Omental fat pad (tissue), 4 donors: ENCODE measurements at places on chromosomes 7 and 10.

DNA sequence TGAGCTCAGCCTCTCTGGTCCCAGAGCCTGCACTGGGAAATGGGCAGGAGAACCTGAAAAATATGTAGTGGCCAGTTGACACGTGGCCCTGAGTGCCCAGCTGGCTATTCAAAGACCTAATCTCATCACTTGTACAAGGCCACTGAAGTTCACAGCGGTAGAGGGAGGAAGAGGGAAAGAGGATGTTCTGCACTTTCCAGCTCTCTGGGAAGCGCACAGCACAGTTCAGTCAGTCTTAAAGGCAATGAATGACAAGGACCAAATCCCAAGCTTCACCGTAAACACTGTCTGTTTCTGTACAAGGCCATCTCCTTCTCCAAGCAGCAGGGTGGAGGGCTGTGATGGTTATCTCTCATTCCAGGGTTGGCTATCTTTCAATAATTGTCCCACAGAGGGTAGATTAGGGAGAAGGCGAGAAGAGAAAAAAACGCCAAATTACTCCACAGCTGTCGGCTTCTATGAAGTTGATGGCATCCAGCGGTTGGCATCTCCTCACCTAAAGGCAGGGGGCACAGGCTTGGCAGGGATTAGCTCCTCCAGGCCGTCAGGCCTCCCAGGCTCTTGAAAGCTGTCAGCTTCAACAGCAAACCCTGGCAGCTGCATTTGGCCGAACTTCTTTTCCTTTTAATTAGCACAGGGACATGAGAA lies 10.6 kb downstream of the SFMBT2 start:
- no peak for DNase-seq

DNA sequence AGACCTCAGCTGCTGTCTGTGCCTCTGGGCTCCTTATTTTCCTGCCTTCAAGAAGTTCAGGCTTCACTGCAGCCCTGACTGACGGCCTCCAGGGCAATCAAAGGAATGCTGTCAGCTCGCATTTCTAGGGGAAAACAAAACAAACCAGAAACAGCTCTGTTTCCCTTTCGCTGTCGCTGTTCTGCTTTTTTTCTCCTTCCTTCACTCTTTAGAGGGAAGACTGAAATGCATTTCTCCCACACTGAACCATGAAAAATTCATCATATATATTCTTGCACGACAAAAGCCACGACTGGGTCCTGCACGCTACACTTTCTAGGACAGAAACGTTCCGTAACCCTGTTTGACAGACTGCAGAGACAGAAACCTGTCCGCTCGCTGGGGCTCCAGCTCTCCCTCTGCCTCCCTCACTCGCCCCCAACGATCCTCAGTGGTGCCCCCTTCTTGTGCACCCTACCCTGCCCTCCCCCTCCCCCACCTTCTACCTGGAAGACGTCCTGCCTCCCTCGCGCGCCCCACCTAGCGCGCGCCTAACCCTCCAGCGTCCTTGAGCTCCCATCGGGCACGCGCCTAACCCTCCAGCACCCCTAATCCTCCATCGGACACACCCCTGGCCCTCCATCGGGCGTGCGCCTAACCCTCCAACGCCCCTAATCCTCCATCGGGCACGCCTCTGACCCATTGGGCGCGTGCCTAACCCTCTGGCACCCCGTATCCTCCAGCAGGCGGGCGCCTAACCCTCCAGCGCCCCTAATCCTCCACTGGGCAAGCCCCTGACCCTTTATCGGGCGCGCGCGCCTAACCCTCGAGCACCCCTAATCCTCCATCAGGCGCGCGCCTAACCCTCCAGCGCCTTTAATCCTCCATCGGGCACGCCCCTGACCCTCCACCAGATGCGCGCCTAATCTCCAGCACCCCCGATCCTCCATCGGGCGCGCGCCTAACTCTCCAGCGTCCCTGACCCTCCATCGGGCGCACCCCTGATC lies 37.1 kb downstream of the SVOPL start:
- DNase-seq = no peak

- DNase-seq = no peak
These were observed 257.9 kb downstream of the GRID1 start for GRCh38 chr10:86108696-86109095.

DNA sequence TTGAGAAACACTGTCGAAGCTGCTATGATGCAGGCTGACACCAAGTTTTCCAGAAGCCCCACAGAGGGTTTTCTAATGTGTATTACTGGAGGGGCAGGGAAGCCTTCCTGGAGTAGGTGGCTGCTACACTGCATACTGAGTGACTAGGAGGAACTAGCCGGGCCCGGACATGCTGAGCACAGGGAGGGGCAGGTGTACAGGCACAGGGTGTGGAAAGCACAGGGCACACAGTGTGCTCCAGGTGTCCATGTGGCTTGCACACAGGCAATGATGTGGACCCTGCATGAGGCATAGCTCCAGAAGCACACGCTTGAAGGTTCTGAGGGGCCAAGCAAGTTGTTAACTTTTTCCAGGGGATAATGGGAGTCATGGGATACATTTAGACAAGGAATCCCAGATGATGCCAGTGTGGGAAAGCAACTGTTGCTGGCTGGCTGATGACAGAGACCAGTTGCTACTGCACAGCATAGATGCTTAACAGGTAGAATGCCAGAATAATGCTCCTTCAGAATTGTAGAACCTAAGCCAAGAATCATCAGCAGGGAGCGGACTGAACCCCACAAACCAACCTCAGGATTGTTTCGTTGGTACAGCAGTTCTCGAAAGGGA lies 14.6 kb downstream of the DHX32 start:
- no peak for DNase-seq

DNA sequence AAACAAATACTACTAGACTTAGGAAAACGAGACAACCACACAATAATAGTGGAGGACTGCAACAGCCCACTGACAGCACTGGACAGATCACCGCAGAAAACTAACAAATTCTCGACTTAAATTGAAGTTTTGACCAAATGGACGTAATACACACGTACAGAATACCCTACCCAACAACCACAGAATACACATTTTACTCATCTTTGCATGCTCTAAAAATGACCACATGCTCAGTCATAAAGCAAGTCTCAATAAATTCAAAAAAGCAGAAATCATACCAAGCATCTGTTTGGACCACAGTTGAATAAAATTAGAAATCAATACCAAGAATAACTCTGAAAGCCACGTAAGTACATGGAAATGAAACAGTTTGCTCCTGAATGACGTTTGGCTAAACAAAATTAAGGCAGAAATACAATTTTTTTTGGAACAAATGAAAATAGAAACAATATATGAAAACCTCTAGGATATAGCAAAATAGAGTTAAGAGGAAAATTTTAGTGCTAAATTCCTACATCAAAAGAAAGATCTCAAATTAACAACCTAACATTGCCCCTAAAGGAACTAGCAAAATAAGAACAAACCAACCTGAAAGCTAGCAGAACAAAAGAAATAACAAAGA lies 30.6 kb downstream of the MAPK8 start:
- no peak for DNase-seq

DNA sequence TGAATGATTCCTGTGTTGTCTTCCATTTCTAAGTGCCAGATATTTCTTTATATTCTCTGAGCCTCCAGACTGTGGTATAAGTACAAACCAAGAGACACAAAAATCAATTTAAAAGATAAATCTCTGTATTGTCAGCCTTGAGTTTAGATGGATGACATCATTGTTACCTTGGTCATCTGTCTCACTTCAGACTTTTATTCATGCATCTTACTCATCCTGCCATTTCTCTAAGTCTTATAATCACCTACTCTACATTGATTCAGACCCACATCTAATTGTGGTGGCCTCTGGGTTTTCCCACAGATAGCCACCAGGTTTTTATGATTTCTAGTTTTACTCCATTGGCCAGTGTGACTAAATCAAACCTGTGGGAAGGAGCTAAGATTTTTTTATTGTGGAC lies 26.8 kb upstream of the HDAC9 start:
- DNase-seq = no peak

GRCh38 chr7:40329601-40330153 lies 194.9 kb downstream of the SUGCT start:
- no peak for DNase-seq

GRCh38 chr7:68176974-68177373 lies 1180.3 kb downstream of the TYW1 start:
- DNase-seq = no peak

GRCh38 chr7:36131026-36131425 lies 22.0 kb upstream of the EEPD1 start:
- no peak for DNase-seq

DNA sequence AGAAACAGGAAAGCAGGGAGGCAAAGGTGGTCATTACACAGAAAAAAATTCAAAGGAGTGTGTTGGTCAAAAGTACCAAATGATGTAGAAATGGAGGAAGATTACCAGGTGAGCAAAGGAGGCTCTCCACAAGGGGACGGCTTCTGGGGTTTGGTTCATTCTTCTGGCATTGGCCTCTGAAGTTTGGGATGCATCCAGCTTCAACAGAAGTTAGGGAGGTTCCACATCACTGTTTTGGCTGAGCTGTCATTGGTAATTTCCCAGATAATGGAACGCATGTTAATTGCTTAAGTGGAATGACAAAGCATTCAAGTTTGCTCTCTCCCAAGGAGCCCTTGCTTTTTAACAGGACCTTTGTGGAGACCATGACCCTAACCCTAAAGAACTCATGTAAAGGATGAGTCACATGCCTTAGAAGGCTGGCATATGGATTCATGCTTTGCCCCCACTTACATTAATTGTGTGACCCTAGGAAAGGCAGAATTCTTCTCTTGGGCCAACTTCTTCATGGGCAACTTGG lies 398.6 kb downstream of the GPAM start:
- no peak for DNase-seq

GRCh38 chr10:46559231-46559671 lies 2.8 kb upstream of the GPRIN2 start:
- DNase-seq = no peak

GRCh38 chr10:24408365-24408764 lies 199.4 kb downstream of the KIAA1217 start:
- DNase-seq = no peak

DNA sequence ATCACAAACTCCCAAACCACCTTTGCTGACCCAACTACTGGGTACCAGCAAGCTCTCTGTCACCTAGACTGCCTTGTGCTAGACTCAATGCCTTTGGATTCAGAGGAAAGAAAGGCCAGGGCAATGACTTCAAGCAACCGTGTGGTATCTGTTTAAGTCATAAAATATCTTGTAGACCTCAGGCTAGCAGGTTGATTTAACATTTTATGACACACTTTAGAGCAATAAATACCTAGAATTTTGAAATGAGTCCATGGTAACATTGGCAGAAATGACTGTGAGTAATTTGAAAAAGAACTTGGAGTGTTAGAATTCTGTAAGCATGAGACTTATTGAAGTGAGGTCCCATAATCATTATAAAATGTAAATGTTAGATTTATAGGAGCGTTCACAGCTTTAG lies 87.2 kb downstream of the TWIST1 start:
- DNase-seq = no peak

GRCh38 chr10:15325944-15326284 lies 45.2 kb downstream of the FAM171A1 start:
- DNase-seq = no peak

- no peak for DNase-seq
These were observed 4.6 kb downstream of the GTPBP4 start for GRCh38 chr10:992871-993270.

GRCh38 chr7:158805937-158806336 lies 23.4 kb downstream of the ESYT2 start:
- DNase-seq = no peak

GRCh38 chr7:89607792-89608191 lies 546.5 kb upstream of the STEAP1 start:
- no peak for DNase-seq

GRCh38 chr7:120955577-120956149 lies 5.1 kb downstream of the ING3 start:
- no peak for DNase-seq

DNA sequence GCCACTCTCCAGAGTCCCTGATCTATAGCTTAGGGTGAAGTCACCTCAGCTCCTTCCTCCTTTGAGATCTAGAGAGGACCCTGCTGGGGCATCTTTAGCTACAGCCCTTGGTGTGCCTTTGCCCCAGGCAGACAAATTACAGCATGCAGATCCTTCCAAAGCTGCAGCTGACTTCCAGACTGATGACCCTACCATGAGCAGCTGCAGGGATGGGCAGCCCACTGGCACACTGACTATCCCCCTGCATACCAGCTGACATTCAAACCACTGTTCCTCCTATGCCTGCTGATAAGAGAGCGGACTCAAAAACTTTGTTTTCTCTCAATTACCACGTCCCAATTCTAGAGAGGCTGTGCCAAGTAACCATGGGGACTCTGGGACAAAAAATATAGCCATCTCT lies 70.6 kb downstream of the COL13A1 start:
- no peak for DNase-seq

DNA sequence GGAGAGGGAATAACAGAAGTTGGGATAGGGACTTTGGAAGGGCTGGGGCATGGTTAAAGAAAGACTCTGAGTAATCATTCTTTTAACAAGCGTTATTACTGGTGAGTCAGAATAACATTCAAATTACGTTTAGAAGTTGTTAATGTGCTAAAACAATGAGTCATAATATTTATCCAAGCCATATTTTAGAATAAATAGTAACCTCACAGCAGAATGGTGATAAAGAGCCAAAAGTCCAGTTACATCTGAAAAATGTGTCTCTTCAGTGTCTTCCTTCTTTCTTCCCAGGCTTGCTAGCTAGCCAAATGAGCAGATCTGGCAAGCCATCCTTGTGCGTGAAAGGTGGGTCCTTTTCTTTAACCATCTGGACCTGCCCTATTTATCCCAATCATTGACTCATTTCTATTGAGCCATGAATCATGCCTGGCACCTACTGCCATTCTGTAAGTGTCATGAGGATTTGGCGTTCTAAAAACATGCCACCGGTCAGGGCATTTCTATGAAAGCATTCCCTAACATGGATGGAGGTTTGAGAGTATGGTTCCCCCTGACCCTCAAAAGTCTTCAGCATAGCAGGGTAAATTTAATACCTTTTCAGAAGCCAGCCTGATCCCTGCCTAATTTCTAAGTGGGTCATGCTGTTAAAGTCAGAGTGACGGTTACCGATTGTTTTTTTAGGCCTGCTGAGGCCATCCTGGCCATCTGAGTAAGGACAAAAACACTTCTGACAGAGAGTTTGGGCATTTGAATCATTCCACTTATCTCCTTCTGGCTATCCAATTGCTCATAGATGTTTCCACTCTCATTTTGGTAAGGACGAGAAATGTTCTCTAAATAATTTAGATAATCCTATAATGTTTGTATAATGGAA lies 26.9 kb downstream of the MYPN start:
- DNase-seq = no peak

DNA sequence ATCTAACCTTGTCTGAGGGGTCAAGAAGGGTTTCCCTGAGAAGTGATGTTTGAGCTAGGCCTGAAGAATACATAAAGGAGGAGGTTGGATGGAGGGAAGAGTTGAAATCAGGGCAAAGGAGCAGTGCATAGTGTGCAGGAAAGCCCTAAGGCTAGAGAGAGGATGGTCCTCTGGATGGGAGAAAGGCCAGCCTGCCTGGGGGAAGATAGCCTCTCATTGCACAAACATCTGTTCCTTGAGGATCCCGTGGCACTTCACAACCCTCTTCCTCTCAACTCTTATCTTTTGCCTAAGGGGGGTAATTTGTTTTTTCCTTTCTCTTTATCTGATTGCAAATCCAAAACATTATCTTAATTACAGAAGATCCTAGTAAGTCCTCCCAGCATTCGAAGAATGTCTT lies 35.7 kb downstream of the STAMBPL1 start:
- DNase-seq = no peak

- no peak for DNase-seq
These were observed 461.0 kb downstream of the KIF20B start for GRCh38 chr10:90162271-90162853.

GRCh38 chr10:84265418-84265817 lies 20.6 kb downstream of the RGR start:
- no peak for DNase-seq
